Femur (tissue), 1 donor: ENCODE measurements at places on chromosomes 7 and 10.

- DNase-seq = no peak
These were observed 29.0 kb upstream of the DAGLB start for GRCh38 chr7:6476596-6477317.

DNA sequence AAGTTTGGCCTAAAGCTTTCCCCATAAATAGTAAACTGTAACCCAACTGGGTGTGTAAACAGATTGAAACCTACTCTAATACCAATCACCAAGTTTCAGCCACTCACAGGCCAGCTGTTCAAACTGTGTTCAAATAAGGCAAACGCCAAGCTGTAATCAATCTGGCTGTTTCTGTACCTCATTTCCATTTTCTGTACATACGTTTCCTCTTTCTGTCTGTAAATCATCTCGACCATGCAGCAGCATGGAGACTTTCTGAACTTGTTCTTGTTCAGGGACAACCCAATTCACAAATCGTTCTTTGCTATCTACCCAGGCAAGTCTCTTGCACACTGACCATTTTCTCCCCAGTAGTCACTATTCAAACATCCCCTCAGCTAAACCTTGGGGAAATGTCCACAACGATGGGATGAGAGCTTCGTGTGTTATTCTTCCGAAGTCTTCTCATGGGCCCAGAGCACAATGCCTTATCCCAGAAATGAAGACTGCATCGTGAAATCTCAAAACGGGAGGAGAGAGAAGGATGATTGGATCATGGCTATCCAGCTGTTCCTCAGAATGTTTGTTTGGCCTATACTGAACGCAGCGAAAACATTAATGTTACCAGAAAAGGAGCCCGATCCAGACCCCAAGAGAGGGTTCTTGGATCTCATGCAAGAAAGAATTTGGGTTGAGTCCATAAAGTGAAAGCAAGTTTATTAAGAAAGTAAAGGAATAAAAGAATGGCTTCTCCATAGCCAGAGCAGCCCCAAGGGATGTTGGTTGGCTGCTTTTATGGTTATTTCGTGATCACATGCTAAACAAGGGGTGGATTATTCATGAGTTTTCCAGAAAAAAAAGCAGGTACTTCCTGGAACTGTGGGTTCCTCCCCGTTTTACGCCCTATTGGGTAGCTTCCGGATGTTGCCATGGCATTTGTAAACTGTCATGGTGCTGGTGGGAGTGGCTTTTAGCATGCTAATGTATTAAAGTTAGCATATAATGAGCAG, 86.2 kb downstream of the SLC16A9 start:
- peak; percentile 89 for DNase-seq

DNA sequence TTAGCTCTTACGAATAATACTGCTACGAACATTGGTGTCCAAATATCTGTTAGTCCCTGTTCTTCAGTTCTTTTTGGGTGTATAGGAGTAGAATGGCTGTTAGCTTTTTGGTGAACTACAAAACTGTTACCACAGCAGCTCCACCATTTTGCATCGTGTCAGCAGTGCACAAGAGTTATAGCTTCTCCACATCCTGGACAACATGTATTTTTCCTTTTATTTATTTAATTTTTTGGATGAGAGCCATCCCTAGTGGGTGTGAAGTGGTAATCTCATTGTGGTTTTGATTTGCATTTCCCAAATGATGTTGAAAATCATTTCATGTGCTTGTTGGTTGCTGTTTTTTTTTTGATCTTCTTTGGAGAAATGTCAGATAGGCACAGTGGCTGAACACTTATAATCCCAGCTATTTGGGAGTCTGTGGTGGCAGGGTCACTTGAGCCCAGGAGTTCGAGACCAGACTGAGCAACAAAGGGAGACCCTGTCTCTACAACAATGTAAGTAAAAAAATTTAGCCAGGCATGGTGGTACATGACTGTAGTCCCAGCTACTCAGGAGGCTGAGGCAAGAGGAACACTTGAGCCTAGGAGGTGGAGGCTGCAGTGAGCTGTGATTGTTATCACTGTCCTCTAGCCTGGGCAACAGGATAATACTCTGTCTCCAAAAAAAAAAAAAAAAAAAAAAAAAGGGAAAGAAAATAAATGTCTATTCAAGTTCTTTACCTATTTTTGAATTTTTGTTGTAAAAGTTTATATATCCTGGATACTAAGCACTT, 31.7 kb downstream of the TRIM24 start:
- no peak for DNase-seq

- no peak for DNase-seq
These were observed 3.3 kb downstream of the GRB10 start for GRCh38 chr7:50779427-50779826.

DNA sequence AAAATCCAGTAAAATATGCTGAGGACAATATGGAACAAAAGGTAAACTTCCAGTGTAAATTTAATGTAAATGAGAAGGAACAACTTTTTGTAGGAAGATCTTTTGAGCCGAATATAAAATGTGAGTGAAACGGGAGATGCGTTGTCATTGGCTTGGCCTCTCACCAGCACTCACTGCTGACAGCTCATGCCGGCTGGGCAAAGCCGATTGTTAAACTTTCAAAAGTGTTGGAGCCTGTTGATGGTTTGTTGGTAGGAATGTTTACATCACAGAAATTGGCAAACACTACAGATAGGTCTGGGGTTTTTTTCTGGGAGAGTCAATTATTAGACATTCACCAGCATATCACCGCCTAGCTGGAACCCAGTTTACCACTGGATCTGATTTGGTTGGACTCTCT, 6.1 kb downstream of the PSTK start:
- DNase-seq = no peak

GRCh38 chr7:130900471-130901076, 166.6 kb upstream of the KLF14 start:
- no peak for DNase-seq

- DNase-seq = peak; percentile 40
These were observed 3.4 kb downstream of the CAV1 start for GRCh38 chr7:116528008-116528789.

- DNase-seq = no peak
These were observed 120.3 kb upstream of the GLCCI1 start for GRCh38 chr7:7848246-7848645.
